ENCODE measurements at places on chromosomes 16 and 17.
A peak's percentile ranks its signal among the peaks of the same experiment; 100 is the strongest.

- DNase-seq = no peak
Observed at GRCh38 chr17:45813048-45813725, 29.1 kb downstream of the CRHR1 start.

- DNase-seq = no peak
Observed at GRCh38 chr17:8155996-8156245, 3.7 kb upstream of the PER1 start.

DNA sequence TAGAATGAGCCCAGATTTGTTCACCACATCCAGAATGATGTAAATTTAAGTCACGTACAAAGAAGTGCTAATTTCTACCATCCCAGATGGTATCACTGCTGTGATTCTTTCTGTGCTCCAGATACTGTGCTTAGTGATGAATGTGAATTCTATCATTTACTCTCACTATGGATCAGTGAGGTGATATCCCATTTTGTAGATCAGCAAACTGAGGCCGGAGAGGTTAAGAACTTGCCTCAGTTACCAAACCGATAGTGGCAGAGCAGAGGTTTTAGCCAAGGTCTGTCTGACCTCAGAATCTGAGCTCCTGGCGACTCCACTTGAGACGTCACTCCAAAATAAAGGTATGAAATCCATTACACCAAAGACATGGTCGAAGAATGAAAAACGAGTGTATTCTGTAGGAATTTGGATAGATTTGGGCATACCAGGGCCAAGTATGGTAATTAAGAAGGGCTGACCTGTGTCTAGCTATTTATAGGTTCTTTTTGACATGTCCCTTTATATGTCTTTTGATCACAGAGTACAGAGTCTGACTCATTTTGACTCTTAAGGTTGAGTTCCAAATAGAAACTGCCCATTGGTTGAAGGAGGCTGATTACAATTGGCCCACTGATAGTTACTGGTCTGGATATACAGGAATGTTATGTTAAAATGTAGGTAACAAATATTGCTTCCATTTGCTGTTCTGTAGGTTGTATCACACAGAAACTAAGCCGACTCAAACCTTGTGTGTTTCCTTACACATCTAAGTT, 10.0 kb downstream of the MAP2K6 start:
- no peak for DNase-seq

DNA sequence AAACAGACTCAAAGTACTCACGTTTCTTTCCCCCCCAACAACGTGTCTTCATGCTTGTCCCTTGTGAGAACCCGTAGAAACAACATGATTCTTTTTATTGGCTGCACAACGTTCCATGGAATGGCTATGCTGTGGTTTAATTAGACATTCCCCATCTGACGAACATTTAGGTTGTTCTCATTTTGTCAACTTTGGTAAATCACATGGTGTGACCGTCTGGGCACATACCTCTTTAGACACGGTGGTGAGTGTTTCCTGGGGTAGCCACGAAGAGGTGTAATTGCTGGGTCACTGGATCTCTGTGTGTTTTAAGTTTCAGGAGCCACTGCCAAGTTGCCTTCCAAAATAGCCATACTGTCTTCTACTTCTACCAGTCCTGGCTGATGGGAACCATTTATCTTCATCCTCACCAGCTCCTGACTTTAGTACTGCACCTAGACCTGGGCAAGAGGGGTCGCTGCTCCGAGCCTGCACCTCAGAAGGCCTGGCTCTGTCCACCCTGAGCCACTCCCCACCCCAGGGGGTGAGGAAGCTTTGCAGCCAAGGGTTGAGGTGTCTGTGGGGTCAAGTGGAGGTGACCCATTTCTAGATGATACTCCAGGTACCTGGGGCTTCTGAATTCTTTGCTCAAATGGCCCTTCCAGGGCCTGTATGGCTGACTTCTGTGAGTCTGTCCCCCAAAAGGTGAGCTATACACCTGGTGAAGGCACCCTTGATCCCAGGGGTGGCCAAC, 84.7 kb downstream of the IRX5 start:
- no peak for DNase-seq

GRCh38 chr17:41433586-41433985, 7.2 kb downstream of the KRT38 start:
- no peak for DNase-seq

DNA sequence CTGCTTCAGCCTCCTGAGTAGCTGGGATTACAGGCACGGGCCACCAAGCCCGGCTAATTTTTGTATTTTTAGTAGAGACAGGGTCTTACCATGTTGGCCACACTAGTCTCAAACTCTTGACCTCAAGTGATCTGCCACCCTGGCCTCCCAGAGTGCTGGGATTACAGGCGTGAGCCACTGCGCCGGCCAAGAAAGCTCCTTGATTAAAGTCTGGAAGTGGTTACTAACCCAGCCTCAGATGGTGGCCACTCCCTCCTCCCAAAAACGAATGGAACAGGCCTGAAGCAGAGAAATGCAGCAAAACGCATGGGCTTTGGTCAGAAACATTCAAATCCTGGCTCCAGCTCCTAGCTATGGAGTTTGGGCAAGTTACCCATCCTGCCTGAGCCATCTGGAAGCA, 11.3 kb downstream of the FKBP10 start:
- DNase-seq = no peak

DNA sequence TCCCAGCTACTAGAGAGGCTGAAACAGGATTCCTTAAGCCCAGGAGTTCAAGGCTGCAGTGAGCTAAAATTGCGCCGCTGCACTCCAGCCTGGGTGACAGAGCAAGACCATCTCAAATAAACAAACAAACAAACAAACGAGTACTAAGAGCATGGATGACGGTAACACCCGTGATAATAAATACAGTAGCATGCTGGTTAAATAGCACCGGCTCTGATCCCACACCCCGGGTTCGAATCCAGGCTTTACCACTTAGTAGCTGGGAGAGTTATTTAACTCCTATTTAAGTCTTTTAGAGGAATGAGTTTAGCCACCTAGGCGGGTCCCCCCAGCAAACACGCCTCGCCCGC, 301 bp upstream of the METTL22 start:
- no peak for DNase-seq

GRCh38 chr17:73305845-73306836, 5.7 kb downstream of the CDC42EP4 start:
- no peak for DNase-seq

DNA sequence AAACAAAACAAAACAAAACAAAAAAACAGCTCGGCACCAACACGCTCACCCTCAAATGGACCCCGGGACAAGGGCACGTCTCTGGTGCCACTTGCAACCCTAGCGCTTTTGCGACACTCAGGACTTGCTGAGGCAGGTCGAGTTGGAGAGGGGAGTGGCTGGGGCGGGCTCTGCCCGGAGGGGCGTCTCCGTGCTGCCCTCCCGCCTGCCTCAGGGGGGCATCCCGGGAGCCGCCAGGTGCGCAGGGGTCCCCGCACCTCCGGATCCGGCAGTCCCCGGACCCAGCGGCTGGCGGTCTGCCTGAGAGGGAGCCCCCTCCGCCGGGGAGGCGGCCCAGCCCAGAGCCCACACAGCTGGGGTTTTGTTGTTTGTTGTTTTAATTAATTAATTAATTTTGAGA, at the start of gene SLC52A1:
SLC52A1 (minus strand) TSS at position 112 of the 400 bp plus-strand sequence. CDS start 820 bp downstream, outside the sequence.
- no peak for DNase-seq

DNA sequence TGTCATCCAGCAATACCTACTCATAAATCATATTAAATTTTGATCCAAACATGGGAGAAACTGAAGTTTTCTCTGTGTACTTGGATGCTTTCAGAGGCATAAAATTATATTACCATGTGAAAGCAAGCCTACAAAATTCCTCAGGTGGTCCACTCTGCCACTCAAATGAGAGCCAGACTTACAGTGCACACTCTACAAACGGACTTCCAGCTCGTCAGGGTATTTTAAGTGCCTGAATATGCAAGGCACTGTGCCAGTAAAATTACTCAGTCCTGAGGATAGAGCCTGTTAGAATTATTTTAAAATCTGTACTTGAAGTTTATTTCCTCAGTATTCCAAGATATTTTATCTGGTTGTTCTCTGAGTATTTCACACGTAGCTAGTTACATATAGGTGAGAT, 54.5 kb downstream of the TENT4B start:
- no peak for DNase-seq

- DNase-seq = no peak
Observed at GRCh38 chr17:66786107-66786506, 48.8 kb upstream of the CACNG5 start.

- no peak for DNase-seq
Observed at GRCh38 chr16:27430512-27430911, 28.5 kb downstream of the IL21R start.

DNA sequence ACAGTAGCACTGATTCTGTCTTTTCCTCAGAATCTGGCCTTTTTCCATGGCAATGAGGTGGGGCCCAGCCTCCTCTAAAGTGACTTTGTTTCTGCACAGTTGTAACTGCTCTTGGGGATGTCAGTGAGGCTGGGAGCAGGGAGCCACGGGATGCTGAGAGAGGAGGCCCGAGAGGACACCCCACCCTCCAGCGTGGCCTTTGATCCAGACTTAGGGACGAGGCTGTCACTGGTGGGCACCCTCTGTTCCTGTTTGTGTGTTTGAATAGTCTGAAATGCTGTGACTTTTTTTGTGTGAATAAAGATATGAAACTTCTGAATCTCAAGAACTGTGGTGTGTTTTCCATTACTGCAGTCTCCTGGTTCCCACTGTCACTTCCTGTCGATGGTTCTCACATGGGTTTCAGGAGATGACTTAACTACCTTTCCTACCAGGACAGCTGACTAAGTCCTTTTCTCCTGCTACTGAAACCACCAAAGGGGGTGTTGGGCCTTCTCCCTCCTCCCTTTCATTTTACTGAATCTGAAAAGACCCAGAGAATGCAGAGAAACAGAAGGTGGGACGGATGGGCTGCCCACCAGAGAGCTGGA, 18.6 kb downstream of the KCTD2 start:
- DNase-seq = no peak

- no peak for DNase-seq
Observed at GRCh38 chr17:64261417-64262145, 1.5 kb downstream of the TEX2 start.

DNA sequence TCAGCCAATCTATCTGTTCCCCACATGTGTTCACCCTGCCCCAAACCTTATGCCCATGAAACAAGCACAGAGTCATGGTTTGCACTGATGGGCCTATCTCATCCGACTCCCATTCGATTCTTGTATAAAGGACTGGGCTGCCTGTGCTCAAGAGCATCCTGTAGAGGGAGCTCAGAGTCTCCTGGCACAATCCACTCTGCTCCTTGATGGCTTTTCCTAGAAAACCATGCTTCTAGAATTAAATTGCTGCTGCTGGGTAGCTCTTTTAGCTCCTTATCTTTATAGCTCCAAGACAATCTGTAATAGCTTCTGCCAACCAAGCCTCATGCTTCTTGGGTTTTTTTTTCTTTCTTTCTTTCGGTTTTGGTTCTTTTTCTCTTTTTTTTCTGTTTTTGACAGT, 9.7 kb downstream of the ZNF19 start:
- DNase-seq = no peak

- no peak for DNase-seq
Observed at GRCh38 chr17:49316889-49317675, 45.0 kb downstream of the ZNF652 start.

GRCh38 chr16:75053791-75054555, 55.1 kb downstream of the ZNRF1 start:
- DNase-seq = no peak

DNA sequence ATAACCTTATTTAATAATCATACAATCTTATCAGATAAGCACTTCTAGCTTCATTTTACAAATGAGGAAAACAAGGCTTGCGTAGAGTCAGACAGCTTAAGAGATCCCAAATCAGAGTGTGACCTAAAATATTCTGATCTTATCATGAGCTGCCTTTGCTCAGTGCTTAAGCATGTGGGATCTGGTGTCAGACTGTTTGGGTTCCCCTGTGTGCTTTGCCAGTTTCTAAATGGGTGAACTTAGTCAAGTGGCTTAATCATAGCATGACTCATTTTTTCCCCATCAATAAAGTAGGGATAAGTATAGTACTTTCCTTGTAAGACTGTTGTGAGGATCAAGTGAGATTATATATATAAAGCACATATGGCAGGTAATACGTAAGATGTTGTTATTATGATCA, 612.6 kb upstream of the C16orf82 start:
- DNase-seq = no peak

DNA sequence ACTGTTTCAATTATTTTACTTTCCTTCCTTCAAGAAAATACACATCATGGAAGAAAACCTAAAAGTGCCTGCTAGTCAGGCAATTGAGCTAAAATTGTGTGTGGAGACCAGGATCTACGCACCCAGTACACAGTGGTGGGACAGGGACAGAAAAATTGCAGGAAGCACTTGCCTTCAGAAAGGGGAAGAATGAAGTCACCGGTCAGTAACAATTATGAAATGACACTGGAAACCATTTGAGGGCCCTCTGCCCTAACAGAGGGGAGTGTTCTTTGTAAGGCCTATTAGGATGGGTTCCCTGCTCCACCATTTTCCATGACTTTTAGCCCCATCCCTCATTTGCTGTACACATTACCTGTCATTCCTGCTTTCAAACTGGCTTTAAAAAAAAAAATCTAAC, 4.5 kb upstream of the PHAF1 start:
- DNase-seq = no peak

- DNase-seq = no peak
Observed at GRCh38 chr17:80043963-80044362, 7.5 kb downstream of the CCDC40 start.

GRCh38 chr16:11399261-11399831, 54.1 kb downstream of the RMI2 start:
- DNase-seq = no peak

- DNase-seq = no peak
Observed at GRCh38 chr17:45146592-45146889, 1.7 kb upstream of the HEXIM1 start.

DNA sequence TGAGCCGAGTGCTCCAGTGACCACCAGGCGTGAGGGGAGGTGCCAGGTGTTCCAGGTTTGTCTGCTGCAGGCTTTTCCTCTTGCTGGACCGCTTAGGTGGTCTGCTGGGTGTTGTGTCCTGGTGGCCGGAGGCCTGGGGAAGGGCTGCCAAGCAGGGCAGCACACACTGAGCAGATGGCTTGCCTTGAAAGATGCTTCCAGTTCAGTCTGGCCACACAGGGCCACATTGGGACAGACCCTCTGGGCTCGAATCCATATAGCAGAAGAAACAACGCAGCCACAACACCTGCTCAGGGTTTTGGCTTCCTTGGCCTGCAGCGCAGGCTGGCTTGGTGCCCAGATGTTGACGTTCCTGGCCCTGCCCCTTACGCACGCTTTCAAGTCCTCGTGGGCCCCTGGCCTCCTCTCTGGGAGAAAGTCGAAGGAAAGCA, 24.8 kb downstream of the GINS2 start:
- no peak for DNase-seq

DNA sequence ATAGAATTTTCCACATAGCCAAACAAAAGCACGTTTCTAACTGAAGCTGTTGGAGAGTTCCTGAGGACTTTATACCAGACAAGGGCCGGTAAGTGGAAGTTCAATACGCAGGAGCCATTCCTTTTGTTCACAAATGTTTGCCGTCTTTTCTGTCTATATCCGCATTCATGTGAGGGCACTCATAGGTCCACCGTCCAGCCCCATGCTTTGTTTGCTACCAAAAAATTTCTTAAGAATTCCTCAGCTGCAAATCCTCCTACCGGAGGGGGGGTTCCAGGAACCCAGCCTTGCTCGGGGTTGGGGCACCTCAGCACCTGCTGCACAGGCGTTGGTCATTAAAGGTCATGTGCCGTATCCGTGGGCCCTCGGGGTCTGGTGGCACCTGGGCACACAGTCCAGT, 276.8 kb downstream of the SEC14L1 start:
- DNase-seq = no peak

- peak; percentile 10 for DNase-seq
Observed at GRCh38 chr16:75379911-75380847, 53.1 kb downstream of the CFDP1 start.

Measured in stimulated activated CD8-positive, alpha-beta memory T cell treated with anti-CD3 and anti-CD28 coated beads, Interleukin-15, amount 100 ng/mL, for 4 hours (primary cell).